ENCODE measurements at places on chromosomes 6 and 20.

- no peak for DNase-seq
Observed at GRCh38 chr20:13758884-13759283, 25.8 kb downstream of the ESF1 start.

- DNase-seq, result no peak
Observed at GRCh38 chr6:132715204-132715603, 1.3 kb upstream of the VNN1 start.

DNA sequence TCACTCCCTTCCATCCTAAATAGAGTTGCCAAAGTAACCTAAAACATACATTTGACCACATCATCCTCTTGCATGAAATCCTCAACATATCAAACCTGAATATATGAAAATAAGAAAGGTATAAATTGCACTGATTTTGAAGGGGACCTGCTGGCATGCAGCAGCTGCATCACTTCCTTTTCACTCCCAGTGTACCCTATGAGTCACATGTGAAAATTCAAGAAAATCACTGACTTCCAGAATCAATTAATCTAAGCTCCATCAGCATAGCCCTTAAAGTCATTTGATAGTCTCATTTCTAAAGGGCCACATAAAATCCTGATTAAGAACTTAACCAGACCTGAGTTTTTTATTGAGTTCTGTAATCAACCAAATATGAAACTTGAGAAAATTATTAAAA, 24.3 kb downstream of the SNX14 start:
- no peak for DNase-seq

- no peak for DNase-seq
Observed at GRCh38 chr6:83546636-83547035, 34.3 kb downstream of the PRSS35 start.

DNA sequence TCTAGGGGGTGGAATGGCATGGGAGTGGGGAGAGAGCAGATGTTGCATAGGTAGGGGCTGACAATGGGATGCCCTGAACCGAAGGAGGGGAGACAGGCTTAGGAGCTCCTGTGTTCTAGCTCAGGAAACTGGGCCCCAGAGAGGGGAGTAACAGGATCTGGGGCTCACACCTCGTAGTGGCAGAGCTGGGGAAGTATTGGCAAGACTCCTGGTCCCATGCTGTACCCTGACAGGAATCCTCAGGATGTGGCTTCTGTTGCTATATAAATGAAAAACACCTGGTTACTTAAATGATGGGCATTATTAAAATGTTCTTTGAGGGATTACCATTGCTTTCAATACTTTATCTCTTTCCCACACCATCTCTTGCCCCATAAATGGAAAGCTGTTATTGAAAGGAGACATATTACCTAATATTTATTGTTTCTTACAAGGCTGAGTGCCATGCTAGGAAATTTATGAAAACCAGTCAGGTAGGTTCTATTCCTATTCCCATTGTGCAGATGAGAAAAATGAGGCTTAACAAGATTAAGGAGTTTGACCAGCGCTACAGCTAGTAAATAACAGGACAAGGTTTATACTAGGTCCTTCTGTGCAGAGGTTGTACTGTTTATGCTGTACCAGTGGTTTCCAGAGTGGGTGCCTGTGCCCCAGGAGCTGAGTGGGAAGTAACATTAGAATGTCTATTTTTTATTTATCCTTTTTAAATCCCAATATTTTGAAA, 35.3 kb upstream of the TCP11 start:
- no peak for DNase-seq

- DNase-seq, result no peak
Observed at GRCh38 chr6:114339706-114340105, 3.1 kb downstream of the HS3ST5 start.

DNA sequence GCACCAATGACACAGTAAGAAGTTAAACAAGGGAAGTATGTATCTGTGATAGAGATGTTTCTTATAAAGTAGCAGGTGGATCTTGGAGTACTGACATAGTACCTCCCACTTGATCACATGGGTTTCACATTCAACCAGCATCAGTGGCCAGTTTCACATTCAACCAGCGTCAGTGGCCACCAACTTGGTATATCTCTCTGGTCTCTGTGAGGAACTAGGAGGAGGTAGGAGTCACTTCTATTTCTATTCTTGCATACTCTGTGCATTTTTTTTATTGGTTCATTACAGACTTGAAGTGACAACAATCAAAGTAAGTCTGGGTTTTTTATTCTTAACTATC, 200.3 kb upstream of the SIM1 start:
- DNase-seq, result no peak

DNA sequence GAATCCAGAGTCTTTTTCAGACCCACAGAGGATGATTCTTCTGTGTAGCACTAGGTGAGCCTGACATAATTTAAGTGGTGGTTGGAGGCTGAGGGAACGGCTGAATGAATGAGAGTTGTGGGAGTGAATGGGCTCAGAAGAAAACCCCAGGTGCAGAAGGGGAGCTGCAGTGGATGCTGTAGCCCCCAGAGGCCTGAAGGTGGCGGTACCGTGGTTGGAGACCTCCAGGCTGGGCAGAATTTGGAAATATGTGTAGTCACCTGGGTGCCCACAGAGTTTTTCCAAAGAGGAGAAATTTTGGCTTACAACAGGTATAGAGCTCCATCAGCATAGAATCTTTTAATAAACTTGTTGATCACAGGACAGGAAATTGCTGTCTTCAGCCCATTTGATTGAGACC, 6.5 kb upstream of the RAET1G start:
- no peak for DNase-seq

GRCh38 chr6:113574147-113574546, 283.0 kb upstream of the MARCKS start:
- no peak for DNase-seq

DNA sequence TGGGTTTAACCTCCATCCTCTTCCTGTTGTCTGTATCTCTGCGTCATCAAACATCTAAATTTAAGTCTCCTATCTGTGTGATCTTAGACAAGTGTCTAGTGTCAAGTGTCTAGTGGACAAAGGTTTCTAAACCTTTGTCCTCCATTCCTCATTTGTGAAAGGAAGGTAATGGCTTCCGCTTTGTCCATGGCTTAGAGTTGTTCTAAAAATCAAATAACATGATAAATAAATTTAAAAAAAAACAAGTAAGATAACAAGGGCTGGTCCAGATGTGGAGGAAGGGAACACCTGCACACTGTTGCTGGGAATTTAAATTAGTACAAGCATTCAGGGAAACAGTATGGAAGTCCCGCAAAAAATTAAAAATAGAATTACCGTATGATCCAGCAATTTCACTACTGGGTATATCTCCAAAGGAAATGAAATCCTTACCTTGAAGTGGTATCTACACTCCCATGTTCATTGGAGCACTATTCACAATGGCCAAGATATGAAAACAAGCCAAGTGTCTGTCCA, 17.6 kb upstream of the SERPINB1 start:
- DNase-seq, result no peak

- no peak for DNase-seq
Observed at GRCh38 chr6:7161253-7161623, 53.5 kb downstream of the RREB1 start.

DNA sequence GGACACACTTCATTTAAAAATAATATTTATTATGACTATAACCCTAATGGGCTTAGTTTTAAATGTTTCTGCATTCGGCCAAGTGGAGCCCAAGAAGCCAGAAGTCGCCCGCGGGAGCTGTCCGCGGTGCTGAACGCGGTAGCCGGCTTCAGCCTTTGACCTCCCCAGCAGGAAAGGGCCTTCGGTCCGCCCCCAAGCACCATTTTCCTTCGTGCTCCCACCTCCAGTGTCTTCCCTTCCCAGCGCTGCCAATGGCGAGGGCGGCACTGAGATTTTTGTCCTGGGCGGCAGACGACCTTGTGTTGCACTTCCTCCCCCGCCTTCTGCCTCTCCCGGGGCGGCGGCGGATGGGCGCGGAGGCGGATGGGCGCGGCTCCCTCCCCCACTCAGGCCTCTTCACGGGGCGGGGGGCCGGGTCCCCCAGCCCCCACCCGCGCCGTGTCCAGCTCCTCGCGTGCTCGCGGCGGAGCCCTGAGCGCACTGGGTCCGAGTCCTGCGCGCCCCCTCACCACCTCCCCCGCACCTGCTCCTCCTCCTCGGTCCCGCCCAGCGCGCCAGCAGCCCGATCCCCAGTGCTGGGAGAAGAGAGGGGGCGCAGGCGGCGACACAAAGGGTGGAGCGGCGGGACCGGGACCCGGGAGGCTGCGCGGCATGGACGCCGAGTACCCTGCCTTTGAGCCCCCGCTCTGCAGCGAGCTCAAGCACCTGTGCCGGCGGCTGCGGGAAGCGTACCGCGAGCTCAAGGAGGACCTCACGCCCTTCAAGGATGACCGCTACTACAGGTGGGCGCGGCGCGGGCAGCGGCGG, 23.6 kb upstream of the TMEM181 start:
- DNase-seq, result peak; percentile 33

DNA sequence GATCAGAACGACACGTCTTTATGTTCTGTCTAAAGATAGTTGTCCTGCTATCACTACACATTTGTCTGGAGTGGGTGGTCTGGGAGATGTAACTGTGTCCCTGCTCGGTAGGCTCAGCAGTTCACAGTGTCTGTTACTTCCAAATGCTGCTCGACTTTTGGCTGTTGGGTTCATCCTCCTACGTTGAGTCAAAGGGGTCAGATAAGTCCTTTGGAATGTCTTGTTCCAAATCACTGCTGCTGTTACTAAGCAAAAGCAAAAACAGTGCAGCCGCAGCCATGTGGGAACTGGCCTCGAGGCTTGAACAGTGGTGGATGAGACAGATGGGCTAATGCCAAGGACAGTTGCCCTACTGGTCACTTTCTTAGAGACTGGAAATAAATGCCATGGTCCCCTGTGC, 272.2 kb upstream of the MAP3K7 start:
- DNase-seq, result no peak

DNA sequence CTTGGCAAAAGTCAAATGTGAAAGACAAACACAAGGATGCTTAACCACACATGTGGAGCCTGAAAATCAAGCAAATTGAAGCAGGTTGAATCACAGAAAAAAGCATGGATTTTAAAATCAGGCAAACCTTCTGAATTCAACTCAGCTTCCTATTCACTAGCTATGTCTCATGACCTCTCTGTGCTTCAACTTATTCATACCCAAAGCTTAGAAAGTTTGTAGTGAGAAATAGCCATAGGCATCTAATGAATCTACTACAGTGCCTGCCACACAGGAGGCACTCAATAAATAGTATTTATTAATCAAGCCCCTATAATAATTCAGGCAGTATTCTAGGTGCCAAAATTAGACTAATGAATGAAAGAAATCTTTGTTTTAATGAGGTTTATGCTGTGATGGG, 112.2 kb upstream of the TNFAIP3 start:
- DNase-seq, result no peak

DNA sequence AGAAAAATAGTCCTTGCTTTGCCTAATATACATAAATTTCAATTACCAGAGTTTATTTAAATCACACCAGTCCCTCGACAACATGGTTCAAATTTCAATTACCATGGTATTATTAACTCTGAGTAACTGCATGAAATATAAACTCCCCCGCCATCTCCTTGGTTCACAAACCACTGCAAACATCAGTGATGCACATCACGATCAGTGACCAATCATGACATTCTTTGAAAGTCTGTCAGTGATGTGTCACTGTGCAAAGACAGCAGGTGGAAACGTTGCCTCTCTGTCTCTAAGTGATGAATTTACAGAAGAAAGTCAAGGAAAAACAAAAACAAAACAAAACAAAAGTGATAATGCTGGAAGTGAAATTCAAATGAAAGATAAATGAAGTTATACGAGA, 86.7 kb downstream of the TASP1 start:
- DNase-seq, result no peak

GRCh38 chr6:78589436-78589835, 277.9 kb upstream of the IRAK1BP1 start:
- DNase-seq, result no peak

DNA sequence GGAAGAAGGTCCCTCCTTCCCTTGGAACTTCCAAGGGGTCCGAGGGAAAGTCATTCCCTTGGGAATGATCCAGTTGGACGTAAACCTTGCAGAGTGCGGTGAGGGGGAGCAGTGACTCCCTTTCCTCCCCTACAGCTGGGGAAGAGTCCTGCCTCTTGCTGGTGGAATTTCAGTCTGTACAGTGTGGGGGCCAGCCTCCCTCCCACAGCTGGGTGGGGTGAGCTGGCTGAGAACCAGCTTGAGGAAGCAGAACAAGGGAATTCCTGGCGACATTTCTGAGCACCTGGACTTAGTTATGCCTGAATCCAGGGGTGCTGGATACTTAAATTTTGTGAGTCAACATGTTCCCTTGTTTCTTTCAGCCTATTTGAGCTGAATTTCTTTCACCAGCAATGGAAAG, 152.0 kb downstream of the ANKRD60 start:
- no peak for DNase-seq

- DNase-seq, result no peak
Observed at GRCh38 chr6:16736856-16737775, 24.1 kb downstream of the ATXN1 start.

DNA sequence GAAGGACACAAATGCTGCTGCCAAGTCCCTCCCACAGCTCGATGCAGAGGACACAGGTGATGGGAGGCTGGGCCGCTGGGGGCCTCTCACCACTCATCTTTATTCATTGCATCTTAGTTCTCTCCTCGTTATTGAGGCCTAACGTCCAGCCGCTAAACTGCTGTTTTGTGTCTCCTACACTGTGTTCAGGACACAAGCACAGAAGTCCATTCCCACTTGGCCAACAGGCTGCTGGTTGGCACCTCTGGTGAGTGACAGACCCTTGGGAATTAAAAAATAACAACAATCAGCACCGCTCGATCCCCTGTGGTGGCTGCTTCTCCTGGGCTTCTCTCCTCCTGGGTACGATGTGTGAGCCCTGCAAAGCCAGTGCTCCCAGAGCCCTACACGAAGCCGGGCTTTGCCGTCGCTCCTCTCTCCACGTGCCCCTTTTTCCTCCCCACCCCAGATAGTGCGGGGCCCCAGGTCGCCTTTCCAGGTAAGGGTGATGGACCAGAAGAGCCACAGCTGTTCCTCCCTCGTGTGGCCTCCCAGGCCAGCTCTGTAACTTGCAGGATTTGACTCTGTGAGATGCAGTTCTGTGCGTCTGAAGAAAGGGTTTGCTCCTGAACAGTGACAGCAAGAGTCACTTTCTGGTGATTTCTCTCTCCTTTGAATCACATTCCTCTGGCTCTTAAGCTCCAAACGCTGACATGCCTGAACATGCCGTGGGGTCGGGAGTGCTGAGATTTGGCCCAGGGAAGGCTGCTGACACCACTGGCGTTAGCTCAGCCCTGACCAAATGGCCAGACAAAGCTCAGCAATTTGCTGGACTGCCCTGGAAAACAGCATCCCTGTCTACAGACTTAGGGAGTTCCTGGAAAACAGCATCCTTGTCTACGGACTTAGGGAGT, 59.3 kb downstream of the DLL1 start:
- no peak for DNase-seq
